Erythroblast (primary cell): ENCODE measurements at places on chromosomes 12 and 14.

DNA sequence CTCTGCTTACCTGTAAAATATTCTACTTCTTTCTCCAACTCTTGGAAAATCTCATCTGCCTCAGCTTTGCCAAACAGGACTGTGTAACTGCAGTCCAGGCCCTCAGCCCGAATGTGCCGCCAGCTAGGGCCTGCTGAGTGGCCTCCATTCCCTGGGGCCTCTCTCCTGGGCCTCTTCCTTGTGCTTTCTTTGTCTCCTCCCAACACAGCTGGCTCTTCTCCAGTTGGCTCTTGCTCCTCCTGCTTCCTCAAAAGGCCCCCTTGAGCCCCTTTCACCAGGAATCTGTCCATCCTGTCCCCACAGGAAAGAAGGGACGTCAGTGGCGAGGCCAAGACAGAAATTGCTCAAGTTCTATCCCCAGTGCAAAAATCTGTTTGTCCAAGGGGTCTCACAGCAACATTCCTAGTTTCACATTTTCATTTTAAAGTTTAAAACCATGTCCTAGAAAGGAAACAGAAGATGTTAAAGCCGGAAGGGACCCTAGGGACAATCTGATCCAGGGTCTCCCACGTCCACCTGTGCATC, 713 bp downstream of the ALKBH2 start:
- peak; percentile 15 for DNase-seq

DNA sequence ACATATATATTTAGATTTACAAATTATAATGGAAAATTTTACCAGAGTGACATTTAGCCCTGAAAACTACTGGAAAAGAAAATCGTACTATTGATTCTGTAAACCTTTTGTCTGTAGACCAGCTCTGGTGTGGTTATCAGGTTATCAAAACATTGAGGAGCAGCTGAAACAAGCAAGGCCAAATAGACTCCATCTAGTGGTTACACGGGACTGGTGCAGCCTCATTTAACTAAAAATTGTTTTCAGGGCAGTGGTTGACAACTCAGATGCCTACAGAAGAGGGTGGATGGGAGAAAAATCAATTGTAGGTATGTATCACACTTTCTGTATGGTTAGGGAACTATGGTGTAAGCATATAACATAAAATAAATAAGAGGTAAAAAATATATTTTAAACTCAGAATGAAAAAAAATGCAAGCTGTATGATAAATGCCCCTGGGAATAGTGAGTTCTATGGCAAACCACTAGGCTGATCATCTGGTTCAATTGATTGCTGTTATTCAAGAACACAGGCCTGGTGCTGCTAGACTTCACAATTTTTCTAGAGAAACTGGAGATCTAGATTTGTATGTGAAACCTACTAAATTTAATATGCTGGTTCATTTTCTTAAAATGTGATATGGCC, 51.2 kb downstream of the ACSS3 start:
- peak; percentile 27 for DNase-seq

DNA sequence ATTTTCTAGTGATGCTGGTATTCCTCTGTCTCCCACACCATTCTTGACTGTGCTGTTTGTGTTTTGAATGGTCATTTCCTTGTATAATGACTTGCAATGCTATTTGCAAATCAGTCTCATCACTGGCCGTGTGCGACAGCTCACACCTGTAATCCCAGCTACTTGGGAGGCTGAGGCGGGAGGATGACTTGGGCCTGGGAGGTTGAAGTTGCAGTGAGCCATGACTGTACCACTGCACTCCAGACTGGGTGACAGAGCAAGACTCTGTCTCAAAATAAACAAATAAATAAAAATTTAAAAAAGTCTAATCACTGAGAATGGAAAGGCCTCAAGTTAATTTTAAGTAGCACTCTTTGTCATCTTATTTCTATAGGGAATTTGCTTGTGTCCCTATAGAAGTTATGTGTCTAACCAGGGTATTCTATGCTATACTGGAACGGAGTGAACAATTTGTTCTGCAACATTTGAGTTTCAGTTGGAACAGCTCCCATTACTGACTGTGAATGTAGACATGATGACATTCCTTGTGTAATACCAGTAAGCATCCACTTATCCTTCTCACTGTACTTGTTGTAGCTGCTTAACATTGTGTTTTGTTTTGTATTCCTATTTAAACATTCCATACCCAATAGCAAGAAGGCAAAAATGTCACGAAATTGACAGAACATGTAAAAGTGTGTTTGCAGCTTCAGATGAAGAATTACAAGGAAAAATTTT, 126.3 kb downstream of the MGST1 start:
- no peak for DNase-seq

- DNase-seq: no peak
Measured at GRCh38 chr12:27499377-27499776, 24.6 kb upstream of the PPFIBP1 start.

- no peak for DNase-seq
Measured at GRCh38 chr12:54128416-54128815, 60.4 kb downstream of the SMUG1 start.

DNA sequence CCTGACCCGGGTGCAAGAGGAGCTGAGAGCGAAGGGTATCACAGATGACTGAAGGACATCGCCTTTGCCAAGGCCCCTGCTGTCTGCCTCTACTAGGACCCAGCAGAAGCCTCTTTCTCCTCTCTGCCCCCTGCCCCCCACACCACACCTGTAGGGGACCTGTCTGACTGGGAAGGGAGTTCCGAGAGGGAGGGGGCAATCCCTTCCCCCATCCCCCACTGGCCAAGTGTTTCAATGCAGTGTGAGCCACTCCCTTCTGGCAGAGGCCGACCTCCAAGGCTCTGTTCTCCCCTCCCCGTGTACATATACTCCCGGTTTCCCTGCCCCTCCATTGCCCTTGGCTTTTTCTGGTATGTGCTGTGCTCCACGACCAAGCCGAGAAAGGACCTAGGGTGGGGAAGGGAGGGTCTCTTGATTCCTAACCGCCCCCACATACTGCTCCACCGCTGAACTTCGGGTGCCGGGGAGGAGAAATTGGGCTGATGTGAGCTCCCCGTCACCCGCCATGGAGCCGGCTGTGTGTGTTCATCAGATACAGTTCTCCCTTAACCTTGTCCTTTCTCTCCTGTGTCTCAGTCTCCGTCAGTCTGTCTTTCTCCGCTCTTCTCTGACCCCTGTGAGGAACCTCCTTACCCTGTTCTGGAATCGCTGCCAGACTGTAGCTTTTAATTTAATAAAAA, 2.0 kb upstream of the ARHGEF25 start:
- DNase-seq: no peak

DNA sequence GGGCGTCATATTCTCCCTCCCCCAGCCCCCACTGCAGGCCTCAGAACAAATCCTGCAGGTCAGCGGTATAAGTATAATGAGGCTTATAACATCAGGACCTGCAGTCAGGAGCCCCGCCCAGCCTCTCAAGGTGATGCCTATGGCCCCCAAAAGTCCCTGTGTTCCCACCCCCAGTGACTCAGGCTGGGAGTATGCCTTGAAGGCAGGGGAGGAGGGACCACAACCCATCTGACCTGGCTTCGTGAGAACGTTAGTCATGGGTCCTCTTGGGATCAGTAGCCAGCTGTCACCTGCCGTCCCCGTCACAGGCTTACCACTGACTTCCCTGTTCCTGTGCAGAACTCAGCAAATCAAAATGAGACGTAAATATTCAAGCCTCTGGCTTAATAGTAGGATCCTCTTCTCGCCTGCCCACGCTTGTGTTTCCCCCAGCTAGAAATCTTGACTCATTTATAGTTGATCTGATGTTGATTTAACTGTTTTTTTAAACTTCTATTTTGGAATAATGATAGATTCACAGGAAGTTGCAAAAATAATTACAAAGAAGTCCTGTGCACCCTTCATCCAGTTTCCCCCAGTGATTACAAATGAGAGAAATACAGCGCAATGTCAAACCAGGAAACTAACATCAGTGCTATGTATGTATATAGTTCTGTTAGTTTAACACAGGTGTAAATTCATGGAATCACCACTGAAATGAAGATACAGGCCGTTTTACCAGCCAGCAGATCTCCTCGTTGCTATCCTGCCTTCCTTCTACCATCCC, 107.5 kb downstream of the ADGRD1 start:
- no peak for DNase-seq

GRCh38 chr12:42130672-42131402, 13.8 kb downstream of the GXYLT1 start:
- DNase-seq: peak; percentile 13

DNA sequence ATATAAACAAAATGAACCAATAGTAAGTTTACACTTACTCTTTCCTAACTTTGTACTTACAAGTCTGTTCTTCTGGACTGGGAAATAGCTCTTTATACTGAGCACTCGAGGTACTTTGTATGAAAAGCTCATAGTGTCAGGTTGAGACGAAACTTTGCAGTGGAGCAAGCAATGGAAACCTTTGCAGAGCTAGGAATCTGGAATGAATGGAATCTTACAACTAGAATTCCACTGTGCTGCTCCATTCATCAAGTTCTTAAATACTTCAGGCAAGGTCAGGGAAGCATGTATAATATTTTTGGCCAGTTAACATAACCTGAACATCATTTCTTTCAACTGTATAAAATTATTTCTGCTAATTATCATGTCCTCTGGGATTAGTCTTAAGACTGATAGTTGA, 1327.5 kb upstream of the FLRT2 start:
- DNase-seq: no peak

GRCh38 chr12:56988207-56988739, 18.1 kb downstream of the ZBTB39 start:
- DNase-seq: peak; percentile 67

GRCh38 chr12:50397117-50397650, 775 bp upstream of the FAM186A start:
- no peak for DNase-seq

DNA sequence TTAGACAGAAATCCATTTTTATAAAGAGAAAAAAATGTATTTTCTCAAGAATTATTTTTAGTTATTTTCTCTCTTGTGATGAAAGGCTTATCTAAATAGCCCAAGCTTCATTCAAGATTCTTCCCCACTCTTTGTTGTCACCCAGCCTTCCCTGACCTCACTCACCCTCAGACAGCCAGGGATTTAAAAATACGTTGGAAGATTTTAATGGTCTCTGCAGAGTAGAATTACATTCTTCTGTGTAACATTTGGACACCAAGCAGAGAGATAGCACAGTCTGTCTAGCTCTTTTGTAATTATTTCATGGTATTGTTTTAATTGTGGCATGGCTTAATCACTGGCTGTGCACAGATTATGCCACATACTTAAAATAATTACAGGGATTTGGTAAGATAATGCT, 130.3 kb downstream of the IGF1 start:
- DNase-seq: no peak

DNA sequence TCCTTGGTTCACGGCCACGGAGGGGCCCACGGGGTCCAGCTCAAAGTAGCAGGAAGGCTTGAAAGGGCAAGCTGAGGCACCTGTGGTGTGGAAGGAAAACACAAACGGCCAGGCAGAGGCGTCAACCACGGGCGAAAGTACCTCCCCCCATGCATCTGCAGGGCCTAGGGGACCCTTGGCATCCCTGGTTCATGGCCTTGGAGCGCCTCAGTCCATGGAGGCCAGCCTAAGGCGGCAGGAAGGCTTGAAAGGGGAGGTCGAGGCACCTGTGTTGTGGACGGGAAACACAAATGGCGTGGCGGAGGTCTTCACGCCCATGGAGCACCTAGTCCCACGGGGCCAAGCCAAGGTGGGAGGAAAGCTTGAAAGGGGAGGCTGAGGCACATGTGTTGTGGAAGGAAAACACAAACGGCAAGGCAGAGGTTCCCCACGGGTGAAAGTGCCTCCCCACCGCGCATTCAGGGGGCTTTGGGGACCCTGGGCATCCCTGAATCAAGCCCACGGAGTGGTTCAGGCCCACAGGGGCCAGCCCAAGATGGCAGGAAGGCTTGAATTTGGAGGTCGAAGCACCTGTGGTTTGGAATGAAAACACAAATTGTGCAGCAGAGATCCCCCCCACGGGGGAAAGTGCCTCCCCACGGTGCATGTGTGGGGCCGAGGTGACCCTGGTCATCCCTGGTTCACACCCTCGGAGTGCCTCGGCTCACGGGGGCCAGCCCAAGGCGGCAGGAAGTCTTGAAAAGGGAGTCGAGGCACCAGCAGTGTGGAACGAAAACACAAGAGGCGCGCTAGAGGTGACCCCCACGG, 380.8 kb downstream of the ALG10 start:
- no peak for DNase-seq

- no peak for DNase-seq
Measured at GRCh38 chr12:101107032-101107763, 102.8 kb downstream of the SLC5A8 start.
